ENCODE measurements at places on chromosomes 4 and X.

DNA sequence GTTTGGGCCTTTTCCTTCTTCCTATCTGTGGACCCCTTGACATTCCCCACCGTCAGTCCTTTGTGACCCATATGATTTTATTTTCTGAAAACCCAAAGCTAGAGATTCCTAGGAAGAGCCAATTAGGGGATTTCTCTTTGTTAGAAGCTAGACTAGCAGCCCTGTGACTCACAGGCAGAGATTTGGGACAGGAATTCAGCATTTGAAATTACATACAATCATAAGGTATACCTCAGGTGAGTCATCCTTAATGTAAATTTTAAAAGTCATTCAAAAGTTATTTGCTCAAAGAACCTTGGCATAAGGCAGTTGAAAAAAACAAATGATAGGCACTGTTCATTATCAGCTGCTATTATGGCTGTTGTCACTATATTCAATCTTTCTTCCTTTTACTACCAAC is 40.6 kb downstream of the USP26 start:
- no peak for DNase-seq

GRCh38 chr4:8507624-8508023 is 67.0 kb downstream of the TRMT44 start:
- DNase-seq: no peak

- no peak for DNase-seq
These were observed 61.1 kb upstream of the RPL34 start for GRCh38 chr4:108559068-108559793.

DNA sequence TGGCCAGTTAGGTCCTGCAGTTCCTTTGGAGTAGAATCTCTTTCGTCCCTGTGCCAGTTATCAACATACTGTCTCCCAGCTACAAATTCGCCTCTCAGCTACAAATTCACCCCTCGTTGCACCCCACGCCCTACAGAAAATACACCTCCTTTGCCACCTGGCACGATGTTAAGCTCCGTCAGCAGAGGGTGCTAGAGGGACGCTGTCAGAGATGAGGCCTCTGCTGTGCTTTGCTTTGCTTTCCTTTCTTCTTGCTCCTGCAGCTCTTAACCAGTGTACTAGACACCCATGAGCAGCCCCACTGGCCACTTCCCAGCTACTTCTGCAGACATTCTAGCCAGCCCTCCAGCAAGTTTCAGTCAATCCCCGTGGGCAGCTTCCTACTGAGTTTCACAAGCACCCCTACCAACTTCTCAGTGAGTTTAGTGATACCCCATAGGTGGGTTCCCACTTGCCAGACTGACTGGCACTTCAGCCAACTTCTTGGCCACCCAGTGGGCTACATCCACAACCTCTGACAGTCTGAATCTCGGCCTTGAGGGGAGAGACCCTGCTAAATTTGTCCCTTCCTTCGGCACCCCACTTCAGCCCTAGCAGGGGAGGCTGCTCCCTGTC is 21.8 kb downstream of the HAUS3 start:
- peak; percentile 81 for DNase-seq

DNA sequence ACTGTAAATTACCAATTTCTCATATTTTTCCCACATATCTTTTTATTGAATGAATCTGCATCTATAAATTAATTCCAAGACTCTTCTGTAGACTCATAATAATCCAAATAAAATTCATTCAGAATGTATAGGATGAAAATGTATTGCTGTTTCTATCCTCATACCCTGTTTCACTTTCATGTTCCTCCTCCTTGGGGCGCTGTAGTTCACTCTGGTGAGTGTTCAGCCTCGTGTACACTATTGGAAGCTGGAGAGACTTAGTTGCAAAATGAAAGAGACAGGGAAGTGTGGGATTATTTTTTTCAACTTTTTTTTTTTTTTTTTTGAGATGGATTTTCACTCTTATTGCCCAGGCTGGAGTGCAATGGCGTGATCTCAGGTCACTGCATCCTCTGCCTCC is 296.1 kb downstream of the TLL1 start:
- no peak for DNase-seq

- DNase-seq: no peak
These were observed 44.8 kb upstream of the HMX1 start for GRCh38 chr4:8916351-8916885.

DNA sequence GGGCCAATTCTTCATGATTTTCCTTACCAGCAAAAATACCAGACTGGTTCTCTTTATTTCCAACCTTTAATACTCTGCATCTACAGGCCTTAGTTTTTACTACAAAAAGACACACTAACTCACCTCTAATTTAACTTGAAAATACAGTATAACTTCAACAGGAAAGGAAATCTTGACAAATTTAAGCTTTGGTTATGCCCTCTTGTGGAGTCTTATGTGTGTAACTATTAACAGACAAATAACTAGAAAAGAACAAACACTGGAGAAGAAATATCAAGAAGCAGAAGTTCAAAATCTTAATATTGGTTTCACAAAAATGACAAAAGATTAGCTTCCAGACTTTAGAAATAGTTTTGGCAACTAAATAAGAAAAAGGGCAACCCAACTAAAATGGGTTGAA is 33.0 kb downstream of the PPA2 start:
- DNase-seq: no peak

DNA sequence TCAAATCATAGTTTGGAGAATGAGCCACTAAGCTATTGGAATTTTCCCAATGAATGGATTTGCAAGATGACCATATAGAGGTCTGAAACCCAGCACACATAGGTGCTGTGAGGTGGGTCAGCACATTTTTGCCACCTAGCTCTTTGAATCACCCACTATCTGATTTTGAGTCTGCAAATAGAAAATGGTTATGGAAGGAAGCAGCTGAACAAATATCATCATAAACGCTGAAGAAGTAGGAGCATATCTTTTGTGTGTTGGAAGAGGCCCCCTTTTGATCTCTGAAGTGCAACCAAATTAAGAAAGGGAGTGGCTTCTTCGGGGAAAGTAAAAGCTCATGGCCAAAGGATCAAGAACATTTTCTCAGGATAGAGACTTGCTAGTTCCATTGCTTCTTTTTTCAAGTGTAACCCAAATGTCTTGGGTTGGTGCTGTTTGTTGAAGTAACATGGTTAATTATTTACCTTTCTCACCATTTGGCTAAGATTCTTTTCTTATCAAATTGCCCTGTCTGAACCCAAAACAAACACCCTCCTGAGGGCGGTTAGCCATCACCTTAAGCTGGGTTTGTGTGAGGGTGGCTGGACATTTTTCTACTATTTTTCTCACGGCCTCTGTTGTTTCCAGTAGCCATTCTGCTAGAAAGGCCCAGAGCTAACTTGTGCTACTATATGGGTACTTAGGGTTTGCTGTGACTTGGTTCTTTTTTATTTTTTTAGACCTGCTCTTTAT is 18.4 kb upstream of the SORBS2 start:
- no peak for DNase-seq

DNA sequence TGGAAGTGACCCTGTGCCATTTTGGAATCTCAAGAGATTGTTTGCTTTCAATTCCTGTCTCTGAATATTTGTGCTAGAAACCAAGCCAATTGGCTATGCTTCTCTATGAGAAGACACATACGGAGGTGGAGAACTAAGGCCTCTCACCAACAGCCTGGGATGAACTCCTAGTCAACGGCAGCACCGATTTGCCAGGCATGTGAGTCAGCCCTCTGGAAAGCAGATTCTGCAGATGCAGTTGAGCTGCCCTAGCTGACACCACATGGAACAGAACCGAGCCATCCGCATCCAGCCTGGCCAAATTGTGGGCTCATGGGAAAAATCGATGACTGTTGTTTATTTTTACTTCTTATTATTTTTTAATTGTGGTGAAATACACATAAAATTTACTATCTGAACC is 58.2 kb upstream of the WDFY3 start:
- DNase-seq: no peak

DNA sequence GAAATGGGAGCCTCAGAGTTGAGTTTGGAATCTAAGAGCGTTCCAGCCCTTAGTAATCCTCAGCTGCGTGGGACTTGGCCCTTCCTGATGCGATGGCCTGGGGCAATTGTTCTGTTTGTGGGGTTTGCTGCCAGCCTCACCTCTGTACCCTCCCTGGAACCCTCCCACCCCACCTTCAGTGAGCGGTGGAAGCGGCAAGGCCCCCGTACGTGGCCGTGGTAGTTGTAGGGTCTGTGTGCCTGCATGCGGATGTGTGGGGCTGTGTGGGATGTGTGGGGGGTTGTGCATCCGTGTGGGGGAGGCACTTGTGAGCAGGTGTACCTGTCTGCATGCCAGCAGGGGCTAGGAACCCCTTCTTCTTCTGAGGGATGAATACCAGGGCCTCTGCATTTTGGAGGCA is 65.4 kb upstream of the ADRA2C start:
- DNase-seq: no peak

DNA sequence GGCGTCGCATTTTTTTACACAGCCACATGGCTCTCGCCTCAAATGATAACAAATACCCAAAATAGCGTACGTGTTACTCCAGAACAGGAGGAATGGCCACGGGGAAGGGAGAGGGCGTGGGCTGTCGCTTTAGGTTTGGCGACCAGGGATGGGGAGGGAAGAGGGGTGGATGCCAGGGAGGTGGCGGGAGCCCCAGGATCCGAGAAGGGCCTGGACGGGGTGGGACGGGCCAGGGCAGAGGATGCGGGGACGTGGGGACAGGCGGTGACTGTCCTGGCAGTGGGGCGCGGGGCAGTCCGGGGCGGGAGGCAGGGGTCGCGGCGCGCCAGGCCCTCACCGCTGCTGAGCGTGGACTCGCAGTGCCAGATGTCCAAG is 631 bp downstream of the TMEM47 start:
- no peak for DNase-seq

- DNase-seq: no peak
These were observed 66.8 kb downstream of the SOWAHB start for GRCh38 chr4:76830964-76831703.

- DNase-seq: no peak
These were observed 14.4 kb upstream of the CXCL8 start for GRCh38 chr4:73725985-73726384.

All from CD4-positive, alpha-beta T cell treated with Interleukin-15 for 4 hours (primary cell).